ENCODE measurements at places on chromosomes 5 and 9. TPM values are rescaled to one million over a fixed set of nuclear protein-coding genes. Genes with fewer than 3 reads are reported as not detected.

DNA sequence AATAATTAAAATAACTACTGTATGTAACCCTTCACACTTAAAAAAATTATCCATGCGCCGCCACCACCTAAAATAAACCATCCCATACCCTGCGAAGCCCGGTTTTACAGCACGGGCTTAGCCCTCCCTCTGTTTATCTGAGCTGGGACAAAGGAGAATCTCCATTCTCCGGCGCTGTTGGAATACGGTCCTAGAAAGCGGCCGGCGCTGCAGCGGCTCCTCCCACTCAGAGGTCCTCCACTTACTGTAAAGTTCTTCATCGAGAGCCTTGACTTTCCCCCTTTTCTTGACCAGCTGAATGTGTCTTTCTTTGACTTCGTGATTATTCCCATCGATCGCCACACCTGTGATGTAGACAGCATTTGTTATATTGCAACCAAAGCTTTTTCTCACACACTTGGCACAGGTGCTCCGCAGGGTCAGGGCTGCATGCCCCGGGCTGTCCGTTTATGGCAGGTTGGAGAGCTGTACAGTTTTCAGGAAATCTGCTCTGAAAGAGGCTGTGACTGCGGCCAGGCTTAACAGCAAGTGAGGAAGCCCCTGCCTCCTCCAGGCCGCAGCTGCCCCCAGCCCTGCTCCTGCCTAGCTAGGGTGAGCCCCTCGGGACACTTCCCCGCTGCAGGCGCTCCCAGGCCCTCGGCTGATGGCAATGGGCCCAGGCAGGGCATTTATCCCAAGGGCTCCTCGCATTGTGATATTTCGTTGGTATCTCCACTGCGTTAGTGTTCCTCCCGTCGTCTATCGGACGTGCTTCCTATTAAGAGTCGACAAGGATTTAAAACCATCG is 16.7 kb downstream of the GFPT2 start:
- DNase-seq, result peak; percentile 62

GRCh38 chr5:173998531-173998930 is 9.6 kb downstream of the C5orf47 start:
- DNase-seq, result no peak

GRCh38 chr9:116055536-116055935 is 98.1 kb upstream of the PAPPA start:
- DNase-seq, result no peak

GRCh38 chr5:139413963-139414362 is 10.1 kb upstream of the SPATA24 start:
- no peak for DNase-seq

GRCh38 chr9:31321256-31321655 is 1063.2 kb upstream of the ACO1 start:
- no peak for DNase-seq

- no peak for DNase-seq
Measured at GRCh38 chr5:13994621-13995253, 50.2 kb upstream of the DNAH5 start.

DNA sequence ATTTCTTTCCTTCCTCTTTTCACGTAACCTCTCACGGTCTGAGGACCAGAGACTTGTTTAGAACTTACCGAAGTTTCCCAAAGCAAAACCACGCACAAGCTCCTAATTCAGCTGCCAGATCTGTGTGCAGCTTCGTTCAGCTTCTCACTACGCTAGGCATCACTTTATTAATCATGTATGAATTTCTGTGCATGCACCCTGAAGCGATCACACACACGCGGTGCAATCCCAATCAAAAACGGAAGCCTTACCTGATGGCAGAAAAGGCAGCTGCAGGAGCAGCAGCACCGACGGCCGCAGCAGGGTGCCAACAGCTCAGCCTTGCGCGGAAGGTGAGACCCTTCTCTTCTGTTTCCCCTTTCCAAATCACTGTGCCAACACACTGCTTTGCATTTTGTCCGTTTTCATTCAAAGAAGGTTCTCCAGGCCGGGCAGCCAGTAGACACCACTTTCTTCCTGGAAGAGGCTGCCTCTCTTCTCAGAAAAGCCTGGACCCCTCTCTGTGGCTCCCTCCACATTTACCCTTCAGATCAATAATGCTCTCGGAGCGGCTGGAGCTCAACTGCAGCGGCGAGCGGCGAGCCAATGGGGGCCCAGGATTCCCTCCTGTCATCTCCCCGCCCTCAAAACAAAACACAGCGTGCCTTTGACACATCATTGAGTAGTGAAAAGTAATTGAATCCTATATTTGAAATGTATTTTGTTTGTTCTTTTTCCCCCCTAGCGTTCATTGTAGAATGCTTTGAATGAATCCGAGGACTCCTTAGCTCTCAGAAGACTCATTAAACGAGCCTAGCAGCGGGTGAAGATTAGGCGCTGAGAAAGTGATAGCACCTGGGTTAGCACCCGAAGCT is at the start of gene CDH12:
Gene CDH12 (minus strand): TSS at position 538 of the 854 bp plus-strand sequence.
- DNase-seq, result no peak

- no peak for DNase-seq
Measured at GRCh38 chr9:108272349-108272899, 583.4 kb downstream of the ACTL7B start.

DNA sequence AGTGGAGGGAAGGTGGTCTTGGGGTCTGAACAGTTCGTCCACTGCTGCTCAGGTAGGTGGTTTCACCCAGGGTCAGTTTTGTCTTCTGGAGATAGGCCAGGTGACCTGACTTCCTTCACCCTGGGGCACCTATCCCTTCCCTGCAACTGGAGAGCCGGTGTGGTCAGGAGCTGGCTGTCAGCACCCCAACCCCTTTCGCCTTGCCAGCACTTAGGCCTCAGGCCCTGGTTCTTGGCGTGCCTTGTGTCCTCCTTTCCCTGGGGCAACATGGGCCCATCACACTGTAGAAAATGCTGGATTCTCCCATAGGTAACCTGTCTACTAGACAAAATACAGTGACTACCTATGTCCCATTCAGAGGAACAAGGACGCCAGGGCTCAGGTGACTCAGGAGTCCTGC is 13.1 kb downstream of the PROP1 start:
- no peak for DNase-seq

DNA sequence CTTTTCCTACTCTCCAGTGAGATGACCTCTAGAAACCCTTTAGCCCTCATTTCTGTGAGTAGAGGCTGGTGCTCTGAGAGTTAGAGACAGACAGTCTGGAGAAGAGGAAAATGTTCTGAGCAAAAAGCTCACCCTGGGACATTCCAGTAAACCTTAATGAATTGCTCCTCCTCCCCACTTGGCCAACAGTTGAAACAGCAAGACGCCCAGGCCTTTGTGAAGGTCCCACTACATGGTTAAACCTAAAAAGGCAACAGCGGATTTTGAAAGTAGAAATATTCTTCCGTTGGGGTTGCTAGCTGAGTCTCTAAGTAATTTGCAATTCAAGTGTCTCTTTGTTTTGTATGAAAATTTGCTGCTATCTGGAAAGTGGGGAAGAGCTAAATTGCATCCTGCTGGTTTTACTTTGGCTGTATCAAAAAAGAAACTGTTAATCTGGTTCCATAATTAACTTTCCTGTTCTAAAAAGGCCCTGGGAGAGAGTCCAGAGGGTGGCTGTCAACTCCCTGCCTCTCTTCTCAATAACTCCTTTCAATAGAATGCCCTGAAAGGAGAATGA is 63.8 kb downstream of the ATP10B start:
- DNase-seq, result no peak

GRCh38 chr5:67639313-67639712 is 442.7 kb upstream of the CD180 start:
- DNase-seq, result no peak

- DNase-seq, result no peak
Measured at GRCh38 chr9:17217272-17217671, 82.4 kb downstream of the CNTLN start.

DNA sequence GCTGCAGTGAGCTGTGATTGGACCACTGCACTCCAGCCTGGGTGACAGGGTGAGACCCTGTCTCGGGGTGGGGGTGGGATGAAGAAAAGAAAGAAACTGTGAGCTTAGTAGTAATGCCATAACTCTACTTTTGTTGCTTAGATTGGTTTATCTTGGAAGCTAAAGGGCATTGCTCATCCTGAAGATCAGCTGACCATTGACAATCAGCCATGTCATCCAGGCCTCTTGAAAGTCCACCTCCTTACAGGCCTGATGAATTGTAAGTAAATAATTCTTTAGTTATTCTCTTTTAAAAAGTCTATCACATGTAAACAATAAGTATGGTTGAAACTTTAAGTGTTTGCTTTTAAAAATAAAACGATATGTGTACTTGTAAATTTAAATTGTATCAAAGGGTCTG is 11.4 kb downstream of the OCLN start:
- no peak for DNase-seq

GRCh38 chr5:2905741-2906140 is 154.3 kb upstream of the IRX2 start:
- DNase-seq, result no peak

DNA sequence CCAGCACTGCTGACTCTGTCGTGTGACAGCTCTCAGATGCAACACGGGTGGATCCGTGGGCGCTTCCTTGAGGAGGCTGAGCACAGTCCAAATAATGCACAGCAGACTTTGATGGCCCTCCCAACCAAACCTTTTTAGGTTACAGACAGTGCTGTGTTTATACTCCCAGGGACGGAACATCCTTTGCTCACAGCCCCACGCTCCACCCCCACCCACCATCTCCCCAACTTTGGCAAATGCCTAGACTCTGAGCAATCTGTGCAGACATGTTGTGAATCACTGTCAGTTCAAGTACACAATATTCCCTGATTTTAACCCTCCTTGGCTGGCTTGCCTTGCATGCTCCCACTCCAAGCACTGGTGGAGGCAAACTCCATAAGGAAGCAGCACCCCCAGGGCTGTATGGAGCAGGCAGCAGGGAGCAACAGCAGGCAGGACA is 324.6 kb downstream of the MLLT3 start:
- DNase-seq, result no peak

GRCh38 chr9:136671646-136672430 is 9.1 kb downstream of the EGFL7 start:
- DNase-seq, result peak; percentile 89

GRCh38 chr9:8278048-8278447 is 478.5 kb upstream of the DMAC1 start:
- no peak for DNase-seq

DNA sequence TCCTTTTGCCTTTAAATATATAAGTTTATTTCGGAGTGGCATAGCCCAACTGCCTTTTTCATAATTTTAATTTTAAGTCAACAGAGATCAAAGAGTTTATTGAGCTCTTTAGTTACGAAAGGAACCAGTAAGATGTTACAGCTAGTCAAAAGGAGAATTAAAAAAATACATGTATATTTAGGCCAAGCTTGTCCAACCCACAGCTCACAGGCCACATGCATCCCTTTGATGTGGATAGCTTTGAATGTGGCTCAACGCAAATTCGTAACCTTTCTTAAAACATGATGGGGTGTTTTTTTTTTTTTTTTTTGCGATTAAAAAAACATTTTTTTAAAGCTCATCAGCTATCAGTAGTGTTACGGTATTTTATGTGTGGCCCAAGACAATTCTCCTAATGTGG is 50.2 kb upstream of the IL31RA start:
- DNase-seq, result no peak

- DNase-seq, result no peak
Measured at GRCh38 chr5:144315994-144316634, 145.4 kb downstream of the KCTD16 start.

DNA sequence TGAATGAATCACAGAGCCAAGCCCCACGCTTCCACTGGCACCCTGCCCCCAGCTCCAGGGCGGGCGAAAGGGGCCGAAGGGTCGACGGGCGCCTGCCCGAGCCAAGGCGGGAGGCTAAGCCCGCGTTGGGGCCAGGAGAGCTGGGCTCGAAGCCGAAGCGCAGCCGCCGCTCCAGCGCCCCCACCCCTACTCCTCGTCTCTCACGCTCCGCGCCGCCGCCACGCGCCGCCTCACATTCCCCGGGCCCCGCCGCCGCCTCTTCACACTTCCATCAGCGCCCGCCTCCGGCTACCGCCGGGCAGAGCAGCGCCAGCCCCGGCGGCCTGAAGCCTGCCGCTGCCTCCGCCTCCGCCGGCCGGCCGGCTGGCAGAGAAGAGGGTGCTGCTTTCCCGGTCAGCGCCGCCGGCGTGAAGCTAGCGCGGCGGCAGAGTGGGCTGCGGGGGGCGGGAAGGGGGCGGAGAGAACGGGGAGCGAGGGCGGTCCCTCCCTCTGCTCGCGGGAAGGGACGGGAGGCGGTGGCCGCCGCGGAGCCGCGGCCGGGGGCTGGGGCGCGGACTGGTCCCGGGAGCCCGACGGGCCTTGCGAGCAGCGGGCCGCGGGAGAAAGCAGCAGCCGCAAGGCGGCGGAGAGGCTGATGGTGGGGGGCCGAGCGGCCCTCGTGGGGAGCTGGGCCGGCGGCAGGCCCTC is at the start of gene HOMER1:
Gene HOMER1 (minus strand): TSS at position 431 of the 687 bp plus-strand sequence. CDS start 1,360 bp downstream, outside the sequence.
- DNase-seq, result peak; percentile 76

SPINK4 gene
- total RNA-seq, result not detected

FSTL4 gene
- 1.0 TPM for total RNA-seq

KIF4B gene
- total RNA-seq, result 0.30 TPM

F12 gene
- total RNA-seq, result 2.1 TPM

TMEM167A gene
- total RNA-seq, result 60.8 TPM

OLFML2A gene
- 7.4 TPM for total RNA-seq

RFX3 gene
- total RNA-seq, result 23.0 TPM

WNK2 gene
- total RNA-seq, result 1.1 TPM
